Left cardiac atrium (tissue), 4 donors: ENCODE measurements at places on chromosomes 11 and 22. TPM values are rescaled to one million over a fixed set of nuclear protein-coding genes. Genes with fewer than 3 reads are reported as not detected.

The GLYAT gene
- 1.2 TPM for total RNA-seq

The MIOX gene
- not detected for total RNA-seq

The SEC14L6 gene
- total RNA-seq: 0.56 TPM

GRCh38 chr22:27260087-27260698 lies 541.4 kb downstream of the MN1 start:
- DNase-seq: no peak

GRCh38 chr11:111846063-111846462 lies 25.3 kb downstream of the ALG9 start:
- no peak for DNase-seq

- DNase-seq: no peak
Measured at GRCh38 chr22:22099833-22100812, 117.5 kb upstream of the TOP3B start.

GRCh38 chr22:24053481-24054226 lies 42.5 kb downstream of the CABIN1 start:
- DNase-seq: no peak

DNA sequence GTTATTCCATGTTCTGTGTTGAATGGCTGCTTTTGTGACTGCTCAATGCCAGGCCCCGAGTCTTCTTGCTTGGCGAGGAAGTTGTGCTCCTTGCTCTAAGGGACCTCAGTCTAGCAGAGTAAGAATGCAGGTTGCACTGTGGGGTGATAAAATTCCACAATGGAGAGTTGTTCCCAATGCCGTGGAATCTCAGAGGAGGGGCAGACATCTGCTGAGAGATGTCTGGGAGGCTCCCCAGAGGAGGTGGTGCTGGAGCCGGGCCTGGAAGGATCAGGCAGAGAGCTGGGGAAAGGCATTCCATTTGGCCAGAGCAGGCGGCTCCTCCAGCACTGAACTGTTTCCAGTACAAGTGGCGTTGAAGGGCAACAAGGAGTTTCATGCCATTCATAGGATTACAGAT lies 55.2 kb downstream of the ST3GAL4 start:
- DNase-seq: peak; percentile 80

The MAPK8IP1 gene
- 5.0 TPM for total RNA-seq

GRCh38 chr11:96334219-96334618 lies 8.8 kb downstream of the MAML2 start:
- DNase-seq: no peak

- DNase-seq: no peak
Measured at GRCh38 chr11:75078233-75078632, 18.4 kb downstream of the OR2AT4 start.

The UCP3 gene
- total RNA-seq: 2.2 TPM

DNA sequence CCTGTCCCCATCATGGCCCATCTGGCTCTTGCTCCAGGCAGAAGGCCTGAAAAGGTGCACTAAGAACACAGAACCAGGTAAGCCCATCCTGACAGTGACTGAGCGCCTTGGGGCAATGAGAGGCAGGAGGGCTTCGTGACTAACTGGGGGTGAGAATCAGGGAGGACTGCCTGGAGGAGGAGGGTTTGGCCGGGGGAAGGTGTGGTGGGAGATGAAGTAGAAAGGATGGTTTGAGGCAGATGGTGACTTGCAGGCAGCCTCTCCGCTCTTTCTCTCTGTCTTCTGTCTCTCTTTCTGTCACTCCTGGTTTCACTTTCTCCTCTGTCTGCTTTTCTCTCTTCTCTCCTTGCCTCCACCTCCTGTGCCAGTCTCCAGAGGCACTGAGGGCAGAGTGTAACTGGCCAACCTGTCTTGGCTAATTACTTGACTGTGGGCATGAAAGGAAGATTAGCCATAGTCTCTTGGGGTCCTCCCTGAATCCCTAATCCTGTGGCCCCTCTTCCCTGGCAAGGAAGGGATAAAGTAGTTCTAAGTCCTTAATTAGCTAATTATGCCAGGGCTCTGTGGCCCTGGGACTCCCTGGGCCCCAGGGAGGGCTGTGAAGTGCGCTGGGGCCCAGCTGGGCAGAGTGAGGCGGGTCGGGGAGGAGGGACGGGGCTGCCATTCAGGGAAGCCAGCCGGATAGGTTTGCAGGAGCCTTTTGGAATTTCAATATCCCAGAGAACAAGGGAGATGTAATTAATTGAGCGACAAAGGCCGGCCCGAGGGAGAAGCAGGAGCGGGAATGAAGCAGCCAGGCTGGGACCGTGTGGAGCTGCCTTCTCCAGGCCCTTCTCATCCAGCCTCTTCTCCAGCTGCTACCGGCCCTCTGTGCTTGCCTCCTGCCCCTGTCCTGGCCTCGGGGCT lies 61.1 kb downstream of the CACNA1I start:
- no peak for DNase-seq
